Fibroblast of skin of left quadriceps (primary cell): ENCODE measurements at places on chromosomes 6 and 20.

DNA sequence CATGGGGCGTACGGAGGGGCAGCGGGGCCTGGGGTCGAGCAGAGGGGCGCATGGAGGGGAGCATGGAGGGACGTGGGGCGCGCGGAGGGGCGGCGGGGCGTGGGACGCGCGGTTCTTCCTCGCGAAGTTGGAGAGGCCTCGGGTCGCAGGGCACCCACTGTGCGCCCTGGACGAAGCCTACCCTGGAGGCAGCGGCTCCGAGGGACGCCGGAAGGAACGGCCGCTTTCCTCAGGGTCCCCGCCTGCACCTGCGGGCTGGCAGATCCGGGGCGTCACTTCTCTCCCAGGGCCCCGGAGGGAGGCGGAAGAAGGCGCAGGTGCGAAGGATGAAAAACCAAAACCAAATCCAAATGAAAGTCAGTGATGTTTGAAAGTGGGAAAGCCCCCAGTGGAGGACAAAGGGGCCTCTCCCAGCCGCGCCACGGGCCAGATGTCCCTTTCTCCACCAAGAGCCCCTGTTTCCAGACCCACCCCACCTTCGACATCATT is 142.1 kb upstream of the PDE10A start:
- DNase-seq, result no peak

DNA sequence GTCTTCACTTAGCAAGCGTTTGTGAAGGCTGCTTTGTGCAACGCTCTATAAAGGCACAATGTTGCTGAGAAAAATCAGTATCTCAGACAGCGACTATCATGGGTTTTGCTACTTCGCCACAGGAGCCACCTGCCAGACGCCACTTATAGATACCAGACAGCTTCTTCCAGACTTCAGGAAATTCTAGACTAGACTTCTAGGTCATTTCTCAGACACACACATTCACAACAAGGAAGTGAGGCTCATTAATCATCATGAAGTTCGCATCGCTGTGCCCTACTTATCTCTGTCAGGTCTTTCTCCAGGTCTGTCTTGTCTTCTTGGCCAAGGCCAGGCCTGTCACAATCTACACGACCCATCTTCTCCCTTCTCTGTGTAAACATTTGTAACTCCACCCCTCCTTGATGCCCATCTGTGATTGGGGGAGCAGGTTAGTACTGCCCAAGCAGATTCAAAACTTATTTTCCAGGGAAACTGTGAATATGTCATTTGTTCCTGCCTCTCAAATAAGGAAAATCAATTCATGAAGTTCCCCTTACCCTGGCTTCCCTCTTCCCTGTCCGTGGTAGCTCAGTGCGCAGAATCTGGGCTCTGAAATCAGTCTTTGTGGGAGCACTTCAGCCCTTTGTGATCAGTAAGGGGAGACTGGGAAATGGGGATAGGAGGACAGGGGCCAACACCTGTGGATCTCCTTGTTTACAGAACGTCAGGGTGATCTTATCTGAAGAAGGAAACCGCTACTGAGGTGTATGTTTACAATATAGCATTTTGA is 115.5 kb downstream of the TNFAIP3 start:
- DNase-seq, result no peak

- DNase-seq, result no peak
Observed at GRCh38 chr6:42361036-42361435, 90.7 kb downstream of the TRERF1 start.

GRCh38 chr6:108714101-108714765 is 134.0 kb upstream of the ARMC2 start:
- DNase-seq, result peak; percentile 34

- no peak for DNase-seq
Observed at GRCh38 chr20:47854687-47855212, 69.5 kb upstream of the SULF2 start.

- no peak for DNase-seq
Observed at GRCh38 chr6:49713346-49713745, at the start of gene CRISP2. CRISP2 (minus strand) TSS chr6:49713543; CDS start chr6:49709196, 4,347 bp downstream.

GRCh38 chr20:48749437-48749836 is 78.4 kb downstream of the PREX1 start:
- DNase-seq, result no peak

- no peak for DNase-seq
Observed at GRCh38 chr6:152267967-152268845, 369.0 kb downstream of the SYNE1 start.

- DNase-seq, result no peak
Observed at GRCh38 chr6:4128748-4129147, 6.6 kb downstream of the ECI2 start.

- no peak for DNase-seq
Observed at GRCh38 chr6:149830731-149831307, 33.3 kb downstream of the LRP11 start.

DNA sequence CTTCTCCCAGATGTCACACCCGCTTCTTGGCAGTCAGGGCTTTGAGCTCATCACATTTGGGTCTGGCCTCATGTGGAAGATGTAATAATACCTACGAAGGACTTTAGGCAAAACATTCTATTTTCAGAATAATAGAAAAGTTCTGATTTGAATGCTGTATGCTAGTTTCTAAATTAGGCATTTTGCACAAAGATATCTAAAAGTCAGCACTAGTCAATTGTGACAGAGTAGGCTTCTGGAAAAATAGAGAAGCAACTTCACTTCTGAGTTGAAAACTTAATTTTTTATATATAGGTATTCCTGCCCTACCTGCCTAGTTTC is 38.3 kb upstream of the CD2AP start:
- no peak for DNase-seq

DNA sequence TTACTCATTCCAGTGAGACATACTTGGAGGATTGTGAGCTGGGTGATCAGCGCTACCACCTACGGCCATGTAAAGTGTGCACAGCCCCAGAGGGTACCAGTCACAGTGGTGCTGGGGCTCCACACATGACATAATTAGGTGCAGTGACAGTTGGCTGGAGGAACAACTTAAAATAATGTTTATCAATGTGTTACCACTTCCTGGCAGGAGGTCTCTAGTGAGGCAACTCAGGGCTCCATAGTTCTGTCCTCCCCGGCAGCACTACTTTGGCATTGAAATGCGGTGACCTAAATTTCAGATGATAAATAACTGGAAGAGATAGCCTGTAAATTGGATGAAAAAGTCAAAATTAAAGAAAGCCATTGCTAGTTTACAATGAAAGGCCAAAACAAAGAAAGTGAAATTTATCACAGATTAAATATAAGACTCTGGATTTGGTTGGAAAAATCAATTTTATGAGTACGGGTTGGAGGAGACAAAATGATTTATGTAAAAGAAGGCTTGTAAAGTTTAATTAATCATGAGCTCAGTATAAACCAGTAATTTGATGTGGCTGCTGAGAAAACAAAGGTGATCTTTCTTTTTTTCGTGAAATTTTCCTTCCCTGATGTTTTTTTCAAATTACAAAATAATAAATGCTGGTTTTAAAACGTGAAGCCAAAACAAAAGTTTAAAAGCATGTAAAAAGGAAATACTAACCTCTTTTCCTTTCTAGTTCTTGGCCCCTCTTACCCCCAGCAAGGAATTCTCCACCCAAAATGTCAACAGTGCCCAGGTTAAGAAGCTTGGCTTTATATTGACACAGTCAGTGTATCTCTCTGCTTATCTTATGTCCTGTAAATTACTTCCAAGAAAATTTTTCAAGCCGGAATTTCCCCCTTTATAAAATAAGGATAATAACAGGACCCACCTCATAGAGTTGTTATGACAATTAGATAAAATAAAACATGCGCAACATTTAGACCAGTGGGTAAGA is 126.7 kb upstream of the NOX3 start:
- DNase-seq, result no peak

DNA sequence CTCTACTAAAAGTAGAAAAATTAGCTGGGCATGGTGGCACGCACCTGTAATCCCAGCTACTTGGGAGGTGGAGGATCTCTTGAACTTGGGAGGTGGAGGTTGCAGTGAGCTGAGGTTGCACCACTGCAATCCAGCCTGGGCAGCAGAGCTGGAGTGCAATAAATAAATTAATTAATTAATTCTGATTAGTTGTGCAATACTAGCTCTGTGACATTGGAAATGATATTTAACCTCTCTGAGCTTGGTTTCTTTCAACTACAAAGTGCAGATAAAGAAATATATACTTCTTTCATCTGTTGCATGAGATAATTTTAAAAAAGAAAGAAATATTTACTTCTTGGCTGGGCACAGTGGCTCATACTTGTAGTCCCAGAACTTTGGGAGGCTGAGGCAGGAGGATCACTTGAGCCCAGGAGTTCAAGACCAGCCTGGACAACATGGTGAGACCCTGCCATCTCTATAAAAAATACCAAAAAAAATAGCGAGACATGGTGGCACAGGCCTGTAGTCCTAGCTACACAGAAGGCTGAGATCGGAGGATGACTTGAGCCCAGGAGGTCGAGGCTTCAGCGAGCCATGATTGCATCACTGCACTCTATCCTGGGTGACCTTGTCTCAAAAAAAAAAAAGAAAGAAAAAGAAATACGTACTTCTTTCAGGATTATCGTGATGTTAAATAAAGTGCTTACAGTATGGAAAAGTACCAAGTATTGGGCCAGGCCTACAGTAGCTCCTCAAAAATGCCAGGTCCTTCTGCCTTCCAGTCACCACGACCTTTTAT is 15.6 kb upstream of the TBCC start:
- no peak for DNase-seq

- DNase-seq, result no peak
Observed at GRCh38 chr20:57753332-57754164, 43.7 kb upstream of the PMEPA1 start.

- DNase-seq, result no peak
Observed at GRCh38 chr20:41182296-41183212, 45.2 kb downstream of the PLCG1 start.

DNA sequence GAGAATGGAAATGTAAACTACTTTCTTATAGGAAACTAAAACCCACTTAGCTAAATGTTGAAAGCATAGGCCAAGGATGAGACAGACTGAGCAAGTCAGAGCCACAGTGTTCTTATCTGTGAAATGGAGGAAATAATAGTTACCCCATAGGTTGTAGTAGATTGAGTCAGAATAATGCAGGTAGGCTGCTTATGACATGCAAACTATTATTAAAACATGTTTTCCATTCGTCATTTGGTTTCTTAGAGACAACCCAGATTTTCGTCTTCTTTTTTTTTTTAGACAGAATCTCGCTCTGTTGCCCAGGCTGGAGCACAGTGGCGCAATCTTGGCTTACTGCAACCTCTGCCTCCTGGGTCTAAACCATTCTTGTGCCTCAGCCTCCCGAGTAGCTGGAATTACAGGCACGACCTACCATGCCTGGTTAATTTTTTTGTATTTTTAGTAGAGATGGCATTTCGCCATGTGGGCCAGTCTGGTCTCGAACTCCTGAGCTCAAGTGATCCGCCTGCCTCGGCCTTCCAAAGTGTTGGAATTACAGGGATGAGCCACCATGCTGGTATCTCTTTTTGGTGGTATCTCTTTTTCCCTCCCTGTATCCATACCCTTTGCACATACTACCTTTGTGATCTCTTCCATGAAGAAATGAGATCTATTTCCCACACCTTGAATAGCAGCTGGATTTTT is 196.5 kb upstream of the ZNF217 start:
- no peak for DNase-seq

GRCh38 chr6:80249897-80250296 is 143.4 kb downstream of the BCKDHB start:
- no peak for DNase-seq

- no peak for DNase-seq
Observed at GRCh38 chr20:38225900-38226263, 34.7 kb downstream of the KIAA1755 start.

GRCh38 chr6:144661116-144661806 is 376.1 kb downstream of the UTRN start:
- no peak for DNase-seq

DNA sequence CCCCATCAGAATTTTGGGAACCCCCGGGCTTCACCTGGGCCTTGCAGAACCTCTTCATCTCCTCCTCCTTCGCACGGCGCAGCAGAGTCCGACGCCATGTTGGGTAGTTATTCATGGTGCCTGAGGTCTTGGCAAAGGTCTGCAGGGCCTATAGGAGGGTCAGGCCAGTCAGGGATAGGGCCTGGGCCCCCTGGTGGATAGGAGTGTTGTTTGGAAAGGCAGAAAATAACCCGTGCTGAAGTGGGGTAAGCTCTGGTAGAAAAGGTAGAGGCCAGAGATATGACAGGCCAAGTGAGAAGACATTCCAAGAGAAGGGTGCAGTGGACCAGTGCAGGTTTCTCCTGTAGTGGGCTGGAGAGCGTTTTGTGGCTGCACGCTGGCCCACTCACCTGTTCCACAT is 4.9 kb downstream of the SMPD2 start:
- no peak for DNase-seq

GRCh38 chr6:123415844-123416468 is 220.8 kb downstream of the TRDN start:
- DNase-seq, result peak; percentile 9

GRCh38 chr6:155011809-155012291 is 16.7 kb downstream of the TIAM2 start:
- DNase-seq, result peak; percentile 32

DNA sequence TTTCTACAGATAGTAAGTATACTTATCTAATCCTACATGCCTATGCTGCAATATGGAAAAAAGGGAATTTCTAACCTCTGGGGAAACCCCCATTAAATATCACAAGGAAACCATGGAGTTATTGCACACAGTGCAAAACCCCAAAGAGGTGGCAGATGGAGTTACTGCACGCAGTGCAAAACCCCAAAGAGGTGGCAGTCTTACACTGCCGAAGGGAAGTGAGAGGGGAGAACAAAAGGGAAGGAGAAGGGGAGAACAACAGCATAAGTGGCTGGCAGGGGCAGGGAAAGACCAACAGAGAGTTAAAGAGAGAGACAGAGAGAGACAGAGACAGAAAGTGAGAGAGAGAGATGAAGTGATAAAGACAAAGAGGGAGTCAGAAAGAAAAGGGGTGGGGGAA is 43.8 kb upstream of the EIF2S2 start:
- no peak for DNase-seq

- DNase-seq, result no peak
Observed at GRCh38 chr20:9523636-9524035, 9.2 kb downstream of the LAMP5 start.

DNA sequence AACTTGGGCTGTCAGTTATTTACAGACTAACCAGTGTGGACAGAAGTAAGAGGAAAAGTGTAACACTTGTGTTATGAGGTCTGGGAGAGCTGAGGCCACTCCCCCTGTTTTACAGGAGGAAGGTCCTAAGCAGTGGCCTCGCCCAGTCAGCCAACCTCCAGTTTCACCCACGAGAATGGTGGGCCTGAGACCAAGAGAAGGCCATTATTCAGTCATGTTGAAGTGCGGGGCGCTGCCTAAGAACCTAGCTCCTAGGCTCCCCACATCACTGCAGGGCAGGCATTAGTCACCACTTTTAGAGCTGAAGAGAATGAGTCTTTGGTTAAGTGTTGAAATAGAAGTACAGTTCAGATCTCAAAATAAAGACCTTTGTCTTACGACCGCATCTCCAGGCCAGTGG is 27.9 kb downstream of the CDYL start:
- no peak for DNase-seq

GRCh38 chr6:56032715-56033260 is 157.4 kb upstream of the BMP5 start:
- DNase-seq, result no peak
